Left forelimb (tissue), 1 donor: ENCODE measurements at places on chromosomes 2 and 18.

GRCh38 chr2:39715822-39716221, 50.1 kb downstream of the TMEM178A start:
- no peak for DNase-seq

DNA sequence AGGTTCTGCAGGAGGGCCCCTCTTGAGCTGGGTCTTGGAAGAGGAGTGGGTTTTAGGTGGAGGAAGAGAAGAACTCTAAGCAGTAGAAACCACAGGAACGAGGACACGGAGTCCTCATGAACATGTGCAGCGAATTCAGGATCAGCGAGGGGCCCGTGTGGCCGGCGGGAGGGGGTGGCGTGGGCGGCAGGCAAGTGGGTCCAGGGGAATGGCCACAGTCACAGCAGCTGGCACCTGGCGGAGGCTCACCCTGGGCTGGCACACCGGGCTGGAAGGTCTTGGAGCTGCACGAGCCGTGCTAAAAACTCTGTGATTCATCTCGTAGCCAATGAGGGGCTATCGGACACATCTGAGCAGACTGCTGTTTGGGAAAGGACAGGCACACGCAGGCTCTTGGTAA, 18.0 kb upstream of the CIDEA start:
- DNase-seq, result no peak

DNA sequence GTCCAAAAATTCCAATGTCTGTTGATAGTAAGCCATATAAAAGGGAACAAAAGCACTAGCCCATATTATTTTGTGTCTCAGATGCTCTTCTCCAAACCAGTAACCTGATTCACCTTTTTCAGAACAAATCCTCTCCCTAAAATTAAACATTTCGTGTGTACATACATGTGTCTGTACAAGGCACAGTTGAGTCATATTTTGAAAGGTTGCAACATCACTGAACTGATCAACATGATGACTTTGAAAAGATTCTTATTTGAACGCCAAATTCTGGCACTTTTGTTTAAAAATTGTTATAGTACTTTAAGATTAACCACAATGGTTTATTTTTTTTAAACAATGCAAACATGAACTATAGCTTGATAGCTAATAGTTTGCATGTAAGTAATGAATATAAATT, 102.5 kb downstream of the RIT2 start:
- DNase-seq, result no peak

DNA sequence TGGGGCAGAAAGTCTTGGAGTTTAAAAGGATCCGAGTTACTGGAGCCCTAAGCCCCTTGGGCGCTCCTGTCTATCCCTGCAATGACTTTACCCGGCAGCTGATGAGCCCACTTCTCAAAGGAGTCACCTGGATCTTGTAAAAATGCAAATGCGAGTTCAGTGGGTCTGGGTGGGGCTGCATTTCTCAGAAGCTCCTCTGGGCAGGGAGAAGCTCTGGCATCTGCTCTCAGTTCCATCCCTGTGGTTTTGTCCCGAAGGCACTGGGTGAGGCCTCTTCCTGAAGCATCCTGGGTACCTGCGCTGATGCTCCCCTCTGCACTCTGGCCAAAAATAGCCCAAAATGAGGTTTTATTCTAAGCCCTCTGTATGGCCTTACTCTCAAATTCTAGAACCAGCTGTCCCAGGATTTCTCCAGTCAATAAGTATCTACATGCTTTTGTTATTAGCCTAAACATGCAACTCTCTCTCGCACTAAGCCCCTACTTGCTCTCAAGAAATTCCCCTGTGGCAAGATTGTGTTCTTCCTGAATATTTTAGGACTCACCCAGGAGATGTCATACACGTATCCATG, 167.8 kb upstream of the APCDD1 start:
- no peak for DNase-seq

DNA sequence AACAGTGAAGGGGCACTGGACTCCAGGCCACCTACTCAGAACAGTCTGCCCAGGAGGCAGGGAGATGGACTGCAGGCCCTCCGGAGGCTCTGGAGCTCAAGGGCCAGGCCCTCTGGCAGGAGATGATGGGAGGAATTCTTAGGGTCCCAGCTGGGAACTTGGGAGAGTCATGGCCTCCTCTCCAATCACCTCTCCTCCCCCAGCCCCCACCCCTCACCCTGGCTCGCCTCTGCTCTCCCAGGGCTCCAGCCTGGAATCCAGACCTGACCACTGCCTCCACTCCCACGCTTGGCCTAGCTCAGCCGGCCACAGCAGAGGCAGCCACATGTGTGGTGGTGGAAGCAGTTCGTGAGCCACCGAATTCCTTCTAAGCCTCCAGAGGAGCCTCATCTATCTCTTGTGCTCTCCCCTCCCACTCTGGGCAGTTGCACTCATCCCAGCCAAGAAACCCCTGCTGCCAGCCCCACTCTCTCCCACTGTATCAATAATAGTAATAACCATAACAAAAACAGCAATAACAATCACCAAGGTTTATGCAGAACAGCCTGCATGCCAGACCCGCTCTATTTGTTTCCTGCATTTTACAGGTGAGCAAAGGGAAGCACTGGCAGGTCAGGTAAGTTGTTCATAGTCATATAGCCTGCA, 67.4 kb downstream of the TNS1 start:
- DNase-seq, result no peak

- DNase-seq, result no peak
Observed at GRCh38 chr2:222057347-222058073, 241.3 kb downstream of the PAX3 start.

GRCh38 chr18:10923551-10924070, 225.8 kb downstream of the PIEZO2 start:
- no peak for DNase-seq

DNA sequence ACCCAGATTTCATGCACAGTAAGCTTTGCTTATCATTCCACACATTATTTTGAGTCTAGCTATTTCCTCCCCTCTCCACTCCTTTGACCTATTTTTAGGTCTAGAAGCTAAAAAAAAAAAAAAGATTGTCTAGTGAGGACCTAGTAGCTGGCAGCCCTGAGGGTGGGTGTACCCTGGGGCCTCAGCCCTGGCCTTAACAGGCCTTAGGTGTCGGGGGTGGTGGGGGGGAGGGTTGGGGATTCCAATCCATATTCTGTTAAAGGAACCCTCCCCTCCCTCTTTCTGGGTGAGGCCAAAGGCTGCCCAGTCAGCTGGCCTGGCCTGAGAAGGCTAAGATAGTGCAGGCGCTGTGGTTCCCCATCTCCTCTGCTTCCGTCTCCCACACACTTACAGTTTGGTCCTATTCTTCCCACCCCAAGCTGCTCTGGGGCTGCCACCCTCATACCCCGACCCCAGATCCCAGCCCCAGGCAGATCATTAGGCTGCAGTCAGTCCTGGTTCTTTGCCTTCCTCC, 65.5 kb upstream of the HK2 start:
- DNase-seq, result no peak

DNA sequence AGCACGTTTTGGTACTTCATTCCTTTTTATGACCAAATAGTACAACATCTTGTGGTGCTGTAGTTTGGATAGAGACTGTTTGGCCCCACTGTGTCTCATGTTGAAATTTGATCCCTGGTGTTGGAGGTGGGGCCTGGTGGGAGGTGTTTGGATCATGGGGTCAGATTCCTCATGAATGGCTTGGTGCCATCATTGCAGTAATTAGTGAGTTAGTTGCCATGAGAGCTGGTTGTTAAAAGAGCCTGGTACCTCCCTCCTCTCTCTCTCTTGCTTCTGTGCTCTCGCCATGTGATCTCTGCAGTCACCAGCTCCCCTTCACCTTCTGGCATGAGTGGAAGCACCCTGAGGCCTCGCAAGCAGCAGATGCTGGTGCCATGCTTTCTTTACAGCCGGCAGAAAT, 50.9 kb downstream of the NCAPH start:
- no peak for DNase-seq

GRCh38 chr2:202035089-202035940, 1.7 kb downstream of the FZD7 start:
- DNase-seq, result peak; percentile 74

GRCh38 chr18:76487782-76488181, 7.3 kb downstream of the ZNF516 start:
- DNase-seq, result no peak

DNA sequence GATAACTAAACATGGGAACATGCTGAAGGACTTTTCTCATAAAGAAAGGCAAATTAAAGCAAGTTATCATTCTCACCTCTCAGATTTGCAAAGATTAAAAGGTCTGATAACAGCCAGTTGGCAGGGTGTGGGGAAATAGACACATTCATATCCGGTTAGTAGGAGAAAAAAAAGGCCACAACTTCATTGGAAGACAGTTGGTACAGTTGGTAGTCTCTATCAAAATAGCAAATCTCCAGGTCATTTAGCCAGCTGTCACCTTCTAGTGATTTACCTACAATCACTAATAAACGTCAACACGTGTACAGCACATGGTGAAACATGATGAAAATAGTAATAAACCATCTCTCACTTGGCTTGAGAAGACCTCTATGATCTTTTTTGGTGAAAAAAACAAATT, 16.6 kb downstream of the INPP5D start:
- no peak for DNase-seq
